Effector CD4-positive, alpha-beta T cell (primary cell): ENCODE measurements at places on chromosomes 5 and 9.

- no peak for DNase-seq
Measured at GRCh38 chr9:128683340-128684064, 5.5 kb upstream of the SET start.

DNA sequence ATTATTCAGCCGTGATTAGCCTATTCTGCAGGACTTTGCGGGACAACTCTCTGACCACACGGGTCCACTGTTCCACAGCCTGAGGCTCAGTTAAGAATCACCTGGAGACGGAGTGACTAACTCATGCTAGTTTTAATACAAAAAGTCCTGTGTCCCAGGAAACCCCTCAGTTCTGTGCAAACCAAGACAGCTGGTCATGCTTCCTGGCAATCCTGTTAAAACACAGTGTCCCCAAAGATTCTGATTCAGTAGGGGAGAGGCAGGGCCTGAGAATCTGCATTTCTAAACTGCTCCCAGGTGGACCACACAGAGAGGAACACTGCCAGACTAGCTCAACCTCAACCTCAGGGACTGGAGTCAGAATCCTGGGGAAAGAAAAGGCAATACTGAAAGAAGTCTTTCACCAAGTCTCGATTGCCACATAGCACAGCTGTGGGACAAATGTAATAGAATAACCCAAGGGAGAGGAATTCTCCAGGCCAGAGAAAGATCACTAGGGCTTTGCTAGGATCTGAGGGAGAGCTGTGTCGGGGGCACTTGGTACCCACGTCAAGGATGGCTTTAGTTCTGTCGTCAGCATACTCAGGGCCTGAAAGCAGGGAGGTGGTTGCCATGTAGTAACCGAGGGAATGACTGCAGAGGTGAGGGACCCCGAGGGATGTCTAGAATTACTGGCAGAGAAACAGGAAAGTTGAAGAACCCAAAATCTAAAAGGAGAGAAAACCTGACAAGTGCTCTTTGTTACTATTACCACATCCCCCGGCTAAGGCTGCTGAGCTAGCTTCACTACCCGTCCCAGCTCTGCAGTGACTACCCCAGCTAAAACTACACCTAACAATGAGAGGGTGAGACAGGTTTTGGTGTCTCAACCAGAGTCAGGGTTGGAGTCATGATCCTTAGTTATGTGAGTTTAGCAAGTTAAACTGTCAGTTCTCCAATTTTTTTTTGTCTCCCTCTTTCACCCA, 8.6 kb downstream of the SUSD1 start:
- no peak for DNase-seq

DNA sequence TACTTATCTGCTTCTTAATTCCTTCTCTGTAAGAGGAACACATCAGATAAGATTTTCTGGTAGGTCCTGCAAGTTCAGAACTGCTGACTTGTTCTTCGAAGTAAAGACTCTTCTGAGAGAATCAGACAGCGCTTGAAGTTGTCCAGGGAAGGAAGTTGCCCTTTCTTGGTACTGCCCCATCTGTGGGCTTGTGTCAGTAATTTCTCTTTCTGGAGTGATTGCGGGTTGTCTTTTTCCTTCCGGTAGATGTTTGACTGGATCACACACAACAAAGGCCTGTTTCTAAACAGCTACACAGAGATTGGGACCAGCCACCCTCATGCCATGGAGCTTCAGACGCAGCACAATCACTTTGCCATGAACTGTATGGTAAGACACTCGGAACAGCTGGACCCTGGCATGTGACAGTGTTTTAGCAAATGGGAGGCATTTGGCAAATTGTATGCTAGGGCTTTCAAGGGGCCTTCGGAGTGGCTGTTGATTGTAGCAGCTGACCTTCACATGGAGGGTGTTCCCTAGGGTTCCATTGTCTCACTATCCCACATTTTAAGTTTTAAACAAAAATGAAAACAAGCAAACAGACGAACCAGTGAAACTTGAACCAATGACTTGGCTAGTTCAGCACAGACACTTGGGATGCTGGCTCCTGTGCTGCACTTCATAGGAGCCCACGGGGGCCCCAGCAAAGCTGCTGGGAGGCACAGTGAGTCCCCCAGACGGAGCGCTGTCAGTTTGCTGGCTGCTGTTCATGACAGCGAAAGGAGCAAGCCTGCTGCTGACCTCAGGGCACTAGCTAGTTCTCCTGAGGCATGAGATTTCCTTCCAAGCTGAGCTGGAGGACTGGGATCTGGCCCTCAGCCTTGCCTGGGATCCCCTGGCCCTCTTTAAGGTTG, 149.9 kb downstream of the TRIO start:
- DNase-seq, result no peak

DNA sequence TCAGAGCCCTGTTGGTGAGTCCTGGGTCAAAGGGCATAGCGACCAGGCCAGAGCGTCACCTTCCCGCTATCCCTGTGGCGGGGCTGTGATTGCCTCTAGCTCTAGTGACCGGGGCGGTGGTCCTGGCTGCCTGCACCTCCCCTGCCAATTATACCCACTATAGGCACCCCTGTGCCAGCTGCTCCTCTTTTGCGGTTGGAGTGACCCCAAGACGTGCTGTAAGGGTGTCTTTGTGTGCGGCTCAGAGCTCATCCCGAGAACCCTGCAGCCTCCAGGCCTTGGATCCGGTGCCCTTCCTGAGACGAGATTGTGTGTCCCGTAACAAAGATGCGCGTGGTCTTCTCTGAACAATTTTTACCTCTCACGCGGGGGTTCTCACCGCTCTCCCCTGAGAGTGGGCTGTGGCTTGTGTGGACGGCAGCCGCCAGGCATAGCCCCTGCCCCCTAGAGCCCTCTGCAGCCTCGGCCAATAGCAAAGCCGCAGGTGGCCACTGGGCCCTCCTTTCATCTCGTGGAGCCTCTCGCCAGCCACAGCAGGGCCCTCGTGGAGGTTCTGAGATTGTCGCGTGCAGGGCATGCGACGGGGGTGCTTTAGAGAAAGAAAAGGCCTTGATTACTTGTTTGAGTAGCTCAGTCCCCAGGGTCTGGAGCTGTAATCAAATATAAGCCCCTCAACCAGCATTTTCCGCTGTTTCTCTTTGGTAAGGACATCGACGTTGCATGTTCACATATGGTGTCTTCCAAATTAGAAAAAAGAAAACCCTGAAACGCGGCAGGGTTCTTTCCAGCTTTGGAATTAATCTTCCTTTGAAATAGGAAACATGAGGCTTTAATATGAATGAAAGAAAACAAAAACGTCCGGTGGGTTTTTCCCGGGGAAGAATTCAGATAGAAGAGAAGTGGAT, 10.7 kb downstream of the NKD2 start:
- DNase-seq, result no peak

DNA sequence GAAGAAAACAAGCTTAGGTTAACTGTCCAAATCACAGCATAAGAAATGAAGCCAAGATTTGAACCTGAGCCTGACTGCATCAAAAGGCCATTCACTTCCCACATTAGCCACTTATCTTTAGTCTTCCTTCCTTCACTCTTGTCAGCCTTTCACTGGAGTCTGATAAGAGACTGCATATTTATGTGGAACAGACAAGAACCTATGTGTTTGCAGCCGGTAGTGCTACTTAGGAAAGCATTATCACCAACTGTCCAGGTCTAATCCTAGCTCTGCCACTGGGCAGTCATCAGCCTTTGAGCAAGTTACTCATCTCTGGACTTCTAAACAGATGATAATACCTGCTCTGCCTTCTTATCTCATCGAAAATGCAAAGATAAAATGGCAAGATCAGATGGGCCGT, 12.1 kb upstream of the ATP6V0E1 start:
- no peak for DNase-seq

- no peak for DNase-seq
Measured at GRCh38 chr9:75607521-75607920, 283.0 kb upstream of the PCSK5 start.

DNA sequence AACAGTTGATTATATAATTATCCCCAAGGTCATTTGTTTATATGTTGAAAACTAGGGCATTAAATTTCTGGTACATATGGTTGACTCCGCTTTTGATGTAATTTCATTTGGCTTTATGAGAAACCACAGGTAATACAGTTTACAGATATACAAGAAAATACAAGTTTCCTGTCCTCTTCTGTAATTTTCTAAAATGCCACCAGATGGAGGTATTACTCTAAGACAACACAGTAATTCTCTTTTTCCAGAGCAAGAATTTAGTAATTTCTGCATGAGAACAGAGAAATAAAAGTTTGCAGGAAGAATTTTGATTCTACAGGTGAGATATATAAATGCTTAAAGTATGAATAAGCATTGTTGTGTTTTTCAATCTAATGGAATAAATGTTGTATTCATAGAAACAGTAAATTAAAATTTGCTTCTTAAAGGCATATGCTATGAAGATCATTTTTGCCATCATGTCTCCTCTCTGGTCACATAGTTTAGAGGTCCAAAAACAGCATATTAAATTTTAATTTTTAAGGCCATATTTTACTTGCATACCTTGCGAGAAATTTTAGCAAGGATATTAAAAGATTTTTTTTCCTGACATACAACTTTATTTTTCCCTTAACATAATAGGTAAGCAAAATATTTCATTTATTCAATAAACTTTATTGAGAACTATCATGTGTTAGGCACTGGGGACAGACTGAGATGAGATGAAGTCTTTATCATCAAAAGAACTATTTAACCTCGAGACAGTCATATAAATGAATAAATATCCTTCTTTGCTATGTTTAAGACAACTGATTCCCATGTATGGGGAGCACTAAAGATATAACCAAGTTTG, 22.7 kb downstream of the CHD1 start:
- no peak for DNase-seq

DNA sequence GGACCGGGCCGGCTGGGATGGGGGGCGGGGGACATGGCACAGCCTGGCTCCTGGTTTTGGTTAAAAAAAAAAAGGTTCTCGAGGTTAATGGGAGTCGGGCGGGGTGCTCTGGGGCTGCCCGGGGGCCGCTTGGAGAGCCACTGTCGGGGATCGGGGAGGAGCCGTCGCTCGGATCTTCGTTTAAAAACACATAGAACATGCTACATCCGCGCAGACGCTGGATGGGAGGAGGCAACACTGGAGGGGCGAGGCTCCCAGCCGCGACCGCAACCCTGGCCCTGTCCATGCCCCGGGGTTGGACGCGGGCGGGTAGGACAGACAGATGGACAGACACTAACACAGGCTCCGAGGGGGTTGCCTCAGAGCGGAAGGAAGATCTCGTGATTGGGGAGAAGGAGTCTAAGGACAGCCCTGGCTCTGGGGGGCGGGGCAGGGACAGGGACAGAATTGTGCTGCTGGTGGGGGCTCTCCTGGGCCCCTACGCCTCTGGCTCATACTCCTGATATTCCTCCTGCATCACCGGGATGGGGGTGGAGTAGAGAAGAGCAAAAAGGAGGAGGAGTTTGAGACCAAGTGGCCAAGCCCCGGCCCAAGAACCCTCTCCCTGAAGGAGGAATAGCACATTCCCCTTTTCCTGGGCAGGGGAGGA, 9.9 kb downstream of the SNCB start:
- DNase-seq, result no peak

GRCh38 chr9:14221119-14221518, 92.8 kb downstream of the NFIB start:
- no peak for DNase-seq

- no peak for DNase-seq
Measured at GRCh38 chr9:19457693-19458009, 48.8 kb downstream of the ACER2 start.

DNA sequence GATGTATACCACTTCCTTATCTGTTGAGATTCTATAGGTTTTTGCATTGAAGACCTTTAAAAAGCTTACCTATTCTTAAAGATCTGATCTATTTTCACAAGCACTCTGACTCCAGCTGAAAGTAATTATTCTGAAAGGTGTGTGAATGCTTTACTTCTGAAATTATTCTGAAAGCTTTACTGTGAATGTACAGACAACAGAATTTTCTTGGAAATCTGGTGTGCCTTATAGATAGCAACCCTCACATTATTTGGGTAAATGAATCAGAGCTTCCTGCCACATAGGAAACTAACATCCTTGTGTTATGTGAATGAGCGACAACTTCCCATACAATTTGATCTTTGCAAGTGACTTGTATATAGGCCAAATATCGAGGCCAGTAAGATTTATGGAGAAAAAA, 6.5 kb downstream of the CDO1 start:
- DNase-seq, result no peak

DNA sequence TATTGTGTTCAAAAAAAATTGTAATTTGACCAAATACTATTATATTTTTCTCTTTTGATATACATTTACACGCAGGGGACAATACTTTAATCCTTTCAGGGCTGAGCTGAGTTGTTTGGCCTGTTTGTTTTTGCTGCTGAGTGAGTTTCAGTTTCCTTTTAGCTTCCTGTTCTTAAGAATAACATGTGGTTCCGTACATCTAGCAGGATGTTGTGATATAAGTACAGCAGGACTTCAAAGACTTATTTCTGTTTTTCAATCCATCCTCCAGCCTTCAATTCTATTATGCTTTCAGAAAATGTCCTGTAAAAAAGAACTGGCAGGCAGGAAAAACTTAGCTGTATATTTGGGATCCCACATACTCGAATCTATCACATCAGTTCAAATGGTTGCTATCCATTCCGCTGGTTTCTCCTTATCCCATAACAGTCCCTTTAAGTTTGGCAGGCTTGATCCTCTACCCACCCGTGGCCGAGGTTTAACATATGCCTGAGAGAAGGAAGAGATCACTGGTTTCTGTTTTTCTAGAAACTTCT, 1037.3 kb upstream of the ACO1 start:
- DNase-seq, result peak; percentile 11

DNA sequence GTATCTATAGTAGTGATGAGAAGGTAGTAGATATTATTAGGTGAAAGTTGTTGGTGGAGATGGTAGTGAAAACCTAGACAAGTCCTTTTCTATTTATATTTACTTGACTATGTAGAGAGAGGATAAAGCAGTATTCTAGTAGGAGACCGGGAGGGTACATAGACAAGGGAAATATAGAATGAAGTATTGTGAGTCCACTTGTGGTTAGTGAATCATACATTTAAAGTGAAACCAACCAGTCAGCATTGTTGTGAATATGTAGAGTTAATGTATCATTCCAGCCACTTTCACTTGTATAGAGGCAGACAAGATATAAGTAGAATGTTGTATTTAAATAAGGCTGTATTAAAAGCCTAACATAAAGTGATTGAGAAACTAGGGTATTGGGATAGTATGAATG, 1711.3 kb upstream of the ACO1 start:
- DNase-seq, result no peak

DNA sequence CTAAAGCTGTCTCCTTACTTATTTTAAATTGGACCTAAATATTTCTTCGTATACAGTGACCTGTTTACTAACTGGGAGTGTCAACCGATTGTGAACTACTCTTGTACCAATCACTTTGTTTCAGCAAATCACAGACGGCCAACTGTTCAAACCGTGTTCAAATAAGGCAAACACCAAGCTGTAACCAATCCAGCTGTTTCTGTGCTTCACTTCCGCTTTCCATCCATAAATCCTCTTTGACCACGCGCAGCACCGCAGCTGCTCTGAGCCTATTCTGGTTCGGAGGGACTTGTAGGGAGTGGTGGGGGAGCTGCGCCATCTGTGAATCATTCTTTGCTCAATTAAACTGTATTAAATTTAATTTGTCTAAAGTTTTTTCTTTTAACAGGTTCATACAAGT, 4.8 kb upstream of the FAM240B start:
- no peak for DNase-seq

GRCh38 chr5:173228639-173229381, 6.2 kb downstream of the NKX2-5 start:
- DNase-seq, result no peak
